ENCODE measurements at places on chromosomes 5 and 9. TPM values are rescaled to one million over a fixed set of nuclear protein-coding genes. Genes with fewer than 3 reads are reported as not detected.
A peak's percentile ranks its signal among the peaks of the same experiment; 100 is the strongest.

DNA sequence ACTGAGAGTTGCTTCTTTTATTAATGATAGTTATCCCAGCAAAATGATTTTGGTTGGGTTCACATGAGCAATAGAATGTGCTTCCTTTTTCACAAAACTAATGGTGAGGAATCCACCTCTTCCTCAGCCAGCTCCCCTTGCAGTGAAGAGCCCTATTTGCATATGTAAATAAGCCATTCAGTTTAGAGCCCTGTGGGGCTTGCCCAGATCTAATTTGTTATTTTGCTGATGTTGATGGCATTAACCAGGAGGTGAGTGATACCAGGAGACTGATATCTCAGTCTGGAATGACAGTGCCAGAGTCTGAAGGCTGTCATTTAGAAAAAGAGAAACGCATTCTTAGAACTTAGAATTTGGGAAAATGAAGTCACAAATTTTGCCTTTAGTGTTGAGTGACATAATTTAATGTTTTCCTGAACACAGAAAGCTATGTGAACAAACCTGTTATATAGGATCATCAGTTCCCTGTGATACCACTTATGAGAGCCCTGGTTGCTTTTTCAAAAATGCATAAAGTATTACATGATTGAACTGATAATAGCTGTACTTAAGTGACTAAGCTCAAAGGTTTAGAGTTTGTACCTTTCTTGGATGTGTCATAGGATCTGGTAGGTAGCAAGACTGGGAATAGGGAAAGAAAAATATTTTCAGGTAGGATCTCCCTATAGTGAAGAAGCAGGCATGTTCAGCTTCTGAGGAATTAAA is 271.6 kb downstream of the MAST4 start:
- DNase-seq = no peak

DNA sequence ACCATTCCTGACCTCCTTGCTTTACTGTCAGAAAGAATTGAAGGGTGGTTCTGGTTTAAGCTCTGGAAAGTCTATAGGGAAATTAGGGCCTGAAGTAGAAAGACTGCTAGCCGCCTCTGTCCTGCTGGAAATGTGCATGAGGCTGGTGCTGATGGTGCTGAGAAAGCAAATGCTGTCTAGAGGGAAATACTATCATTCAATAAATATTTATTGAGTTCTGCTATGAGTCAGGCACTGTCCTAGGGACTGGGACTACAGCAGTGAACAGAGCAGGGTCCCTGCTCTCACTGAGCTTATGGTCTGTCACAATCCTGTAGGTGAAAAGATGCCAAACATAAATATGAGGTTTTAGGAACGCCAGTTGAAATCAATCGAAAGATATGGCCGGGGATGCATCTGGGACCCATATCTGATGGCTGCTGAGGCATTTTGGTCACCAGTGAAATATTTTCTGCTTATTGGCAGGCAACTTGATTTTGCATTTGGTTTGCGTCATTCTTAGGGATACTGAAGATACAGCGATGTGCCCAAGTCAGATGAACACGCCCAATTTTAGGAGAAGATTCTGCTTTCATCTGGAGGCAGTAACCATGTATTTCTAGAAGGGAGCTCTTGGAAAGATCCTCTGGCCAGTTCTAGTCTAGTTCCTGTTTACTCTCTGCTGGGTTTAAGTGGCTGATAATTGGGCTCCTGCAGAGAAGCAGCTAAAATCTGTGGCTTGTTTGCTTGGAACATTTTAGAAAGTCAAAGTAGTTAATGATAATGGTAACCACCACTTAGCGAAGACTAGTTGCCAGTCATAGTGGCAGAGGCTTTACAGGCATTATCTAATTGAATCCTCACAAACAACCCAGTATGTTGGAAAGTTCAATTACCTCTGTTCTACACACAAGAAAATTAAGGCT is 73.3 kb downstream of the INSYN2B start:
- DNase-seq = no peak

GRCh38 chr9:133992780-133993634 is 883 bp upstream of the VAV2 start:
- peak; percentile 59 for DNase-seq

DNA sequence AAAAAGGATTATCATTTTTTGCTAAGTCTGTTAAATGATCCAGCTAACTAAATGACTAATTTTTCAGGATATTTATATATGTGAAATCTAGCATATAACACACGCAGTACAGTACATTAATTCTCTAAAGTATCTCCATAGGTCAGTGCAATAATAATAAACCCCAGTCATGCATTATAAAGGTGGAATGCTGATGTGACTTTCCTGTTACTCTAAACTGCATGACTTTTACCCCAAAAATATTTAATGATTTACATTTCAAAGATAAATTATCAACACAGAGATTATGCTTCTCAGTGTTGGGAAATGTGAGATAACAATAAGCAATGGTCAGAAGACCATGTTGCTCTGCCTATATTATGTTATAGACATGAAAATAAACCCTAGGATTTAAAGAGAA is 34.1 kb upstream of the PAM start:
- DNase-seq = no peak

- DNase-seq = no peak
Measured at GRCh38 chr9:127895811-127896210, 3.6 kb downstream of the ST6GALNAC6 start.

GRCh38 chr9:83061990-83062650 is 822 bp downstream of the RASEF start:
- no peak for DNase-seq

DNA sequence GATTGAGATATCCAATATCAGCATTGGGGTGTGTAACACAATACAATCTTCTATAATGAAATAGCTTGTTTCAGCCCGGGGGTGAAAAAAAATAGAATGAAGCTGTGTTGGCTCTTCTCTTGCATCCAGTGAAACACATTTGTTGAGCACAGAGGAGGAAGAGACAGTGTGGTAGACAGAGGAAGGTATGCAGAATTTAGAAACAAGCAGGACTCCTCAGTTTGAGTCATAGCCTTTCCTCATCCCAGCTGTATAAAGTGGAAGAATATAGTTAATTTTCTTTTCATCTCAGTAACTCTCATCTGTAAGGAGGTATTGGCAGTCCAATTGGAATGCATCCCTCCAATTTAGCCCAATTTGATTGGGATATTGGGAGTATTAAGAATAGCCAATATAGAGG is 302.2 kb upstream of the VLDLR start:
- DNase-seq = no peak

CYSTM1 gene
- total RNA-seq = 7.8 TPM

SHC3 gene
- total RNA-seq = 2.0 TPM

CCDC192 gene
- total RNA-seq = not detected

OTP gene
- total RNA-seq = not detected

GCNT1 gene
- total RNA-seq = 9.1 TPM

CCDC152 gene
- total RNA-seq = 3.3 TPM

SH3RF2 gene
- 1.0 TPM for total RNA-seq
